ENCODE measurements at places on chromosomes 2 and 18. TPM values are rescaled to one million over a fixed set of nuclear protein-coding genes. Genes with fewer than 3 reads are reported as not detected.

Gene FSHR
- polyA plus RNA-seq, result not detected

Gene UGT1A10
- polyA plus RNA-seq, result not detected

Gene MAP2
- polyA plus RNA-seq, result 16.3 TPM

Gene APOB
- 0.07 TPM for polyA plus RNA-seq

Gene OSR1
- polyA plus RNA-seq, result 17.3 TPM

Gene ATOH8
- polyA plus RNA-seq, result 21.0 TPM

Gene SPRED2
- polyA plus RNA-seq, result 39.8 TPM

All from muscle of arm (tissue), 14 donors.